ENCODE measurements at places on chromosomes 7 and 10.

- no peak for DNase-seq
These were observed 1.2 kb upstream of the IDI1 start for GRCh38 chr10:1050145-1050544.

DNA sequence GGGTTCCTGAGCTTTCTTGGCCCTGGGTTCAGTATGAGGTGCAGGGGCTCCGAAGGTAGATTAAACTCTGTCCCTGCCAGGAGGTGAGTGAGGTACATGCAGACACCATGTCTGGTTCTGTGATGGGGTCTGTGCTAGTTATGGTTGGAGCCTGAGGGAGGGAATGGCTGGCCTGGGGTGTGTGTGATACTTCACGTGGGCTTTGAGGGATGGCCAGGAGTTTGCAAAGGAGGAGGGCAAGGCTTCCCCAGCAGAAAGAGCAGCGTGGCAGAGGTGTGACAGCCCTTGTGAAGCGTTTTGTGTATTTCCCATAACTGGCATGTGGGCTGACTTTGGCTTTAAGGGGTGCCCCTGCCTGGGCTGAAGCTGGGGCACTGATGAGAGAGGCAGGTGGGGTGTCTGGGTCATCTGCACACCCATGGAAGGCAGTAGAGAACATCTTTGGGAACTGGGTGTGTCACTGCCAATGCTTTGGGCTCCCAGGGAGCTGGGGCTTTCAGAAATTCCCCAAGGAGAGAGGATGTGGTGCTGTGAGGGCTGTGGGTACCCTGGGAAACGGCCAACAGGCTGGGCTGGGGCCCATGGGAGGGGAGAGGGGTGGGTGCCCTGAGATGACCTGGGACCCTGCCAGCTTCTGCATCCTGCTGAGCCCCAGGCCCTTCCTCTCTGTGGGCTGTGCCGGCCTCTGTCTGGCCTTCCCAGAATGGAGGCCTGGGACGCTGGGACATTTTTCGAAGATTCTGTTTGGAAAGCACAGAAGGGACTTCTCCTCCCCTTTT, 4.6 kb downstream of the PALD1 start:
- no peak for DNase-seq

DNA sequence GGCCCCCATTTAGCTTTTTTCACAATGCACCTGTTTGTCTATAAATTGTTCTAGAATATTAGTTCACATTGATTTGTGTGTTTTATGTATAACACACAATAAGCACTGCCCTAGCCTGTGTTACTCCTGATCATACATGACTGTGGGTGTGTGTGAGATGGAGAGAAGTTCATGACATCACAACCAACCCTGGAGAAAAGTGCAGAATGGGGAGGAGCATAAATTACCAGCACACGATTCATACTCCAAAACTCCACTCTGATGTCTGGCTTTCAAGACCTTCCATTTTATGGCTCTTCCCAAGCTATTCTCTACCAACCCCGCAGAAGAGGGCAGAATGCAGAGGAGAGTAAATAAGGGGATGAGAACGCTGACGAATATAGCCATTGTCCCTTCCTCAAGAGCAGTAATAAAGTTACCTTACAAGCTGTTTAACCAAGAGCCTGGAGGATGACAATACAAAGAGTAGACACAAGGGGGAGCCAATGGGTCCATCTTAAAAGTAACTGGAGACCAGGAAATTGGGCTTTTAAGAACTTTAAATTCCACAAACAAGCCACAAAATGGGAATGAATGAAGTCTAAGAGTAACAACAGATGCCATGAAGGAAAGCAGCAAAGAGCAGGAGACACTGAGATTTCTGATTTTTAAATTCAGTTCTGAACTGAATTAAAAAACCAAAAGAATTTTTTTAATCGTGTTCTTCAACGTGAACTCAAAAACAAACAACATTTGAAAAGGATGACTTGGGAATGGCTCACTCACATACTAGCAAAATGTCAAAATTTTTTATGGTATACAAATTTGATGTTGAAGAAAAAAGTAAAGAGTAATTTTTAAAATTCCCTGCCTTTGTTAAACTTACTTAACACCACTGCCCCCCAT, 159.6 kb downstream of the PARD3 start:
- no peak for DNase-seq

DNA sequence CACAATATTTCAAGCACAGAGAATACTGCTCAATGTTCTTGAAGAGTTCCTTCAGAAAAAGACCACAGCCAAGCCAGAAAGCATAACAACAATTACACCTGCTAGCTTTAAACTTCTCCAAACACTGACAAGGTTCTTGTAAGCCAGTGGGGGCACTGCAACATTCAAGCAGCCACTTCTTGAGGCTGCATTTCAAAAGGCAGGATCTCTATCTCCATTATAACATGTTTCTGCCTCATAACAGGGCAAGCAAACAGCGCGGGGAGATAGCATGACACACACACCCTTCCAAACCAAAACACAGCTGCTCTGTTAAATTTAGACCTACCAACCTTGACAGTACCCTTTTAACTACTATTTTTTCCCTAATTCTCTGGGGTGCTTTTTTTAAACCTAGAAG, 30.8 kb downstream of the CHCHD3 start:
- DNase-seq: no peak

GRCh38 chr10:30686708-30687107, 57.2 kb upstream of the LYZL2 start:
- no peak for DNase-seq

DNA sequence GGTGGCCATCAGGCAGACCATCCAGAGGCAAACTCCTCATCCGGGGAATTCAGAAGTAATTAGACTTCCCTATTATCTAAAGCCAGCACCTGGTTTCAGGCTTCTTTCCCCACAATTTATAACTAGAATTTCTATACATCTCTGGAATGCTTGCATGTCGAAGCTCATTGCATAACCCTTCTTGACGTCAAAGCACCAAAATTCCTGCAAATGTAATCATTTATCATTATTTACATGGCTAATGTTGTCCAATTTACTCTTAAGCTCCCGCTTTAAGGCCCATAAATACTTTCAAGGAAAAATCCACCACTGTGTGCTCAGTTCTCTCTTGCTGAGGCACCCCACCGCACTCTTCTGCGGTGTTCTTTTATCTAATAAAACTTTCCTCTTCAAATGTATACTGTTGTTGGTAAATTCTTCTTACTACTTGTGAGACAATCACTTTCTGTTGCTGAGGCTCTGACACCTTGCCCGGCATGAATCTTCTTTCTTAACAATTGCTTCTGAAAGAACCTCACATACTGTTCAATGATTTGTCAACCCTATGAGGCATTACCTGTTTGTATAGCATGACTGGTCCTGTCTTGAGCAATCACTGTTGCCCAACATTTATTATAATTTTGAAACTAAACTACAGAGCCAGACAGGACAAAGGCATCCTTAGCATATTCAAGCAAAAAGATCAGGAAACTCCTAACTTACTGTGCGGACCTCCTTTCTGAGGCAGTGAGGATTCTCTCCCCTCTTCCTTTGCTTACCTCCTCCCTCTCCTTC, 17.4 kb upstream of the GPR141 start:
- no peak for DNase-seq

GRCh38 chr10:104254493-104255310, at the start of gene GSTO1:
TSS of gene GSTO1 (plus strand) at chr10:104254892. CDS start at chr10:104254929, 37 bp downstream.
- DNase-seq: peak; percentile 88

DNA sequence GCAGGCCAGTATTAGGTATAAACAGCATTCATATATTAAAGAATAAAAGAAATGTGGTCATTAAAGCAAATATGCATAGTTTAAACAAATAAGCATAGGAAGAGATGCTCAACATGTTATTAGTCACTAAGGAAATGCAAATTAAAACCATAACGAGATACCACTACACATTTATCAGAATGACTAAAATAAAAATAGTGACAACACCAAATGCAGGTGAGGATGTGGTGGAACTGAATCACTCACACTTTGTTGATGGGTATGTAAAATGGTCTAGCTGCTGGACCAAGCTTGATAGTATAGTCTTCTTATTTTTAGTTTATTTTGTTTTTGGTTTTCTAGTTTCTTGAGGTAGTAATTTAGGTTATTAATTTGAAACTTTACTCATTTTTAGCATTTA, 242.9 kb downstream of the HGF start:
- no peak for DNase-seq

DNA sequence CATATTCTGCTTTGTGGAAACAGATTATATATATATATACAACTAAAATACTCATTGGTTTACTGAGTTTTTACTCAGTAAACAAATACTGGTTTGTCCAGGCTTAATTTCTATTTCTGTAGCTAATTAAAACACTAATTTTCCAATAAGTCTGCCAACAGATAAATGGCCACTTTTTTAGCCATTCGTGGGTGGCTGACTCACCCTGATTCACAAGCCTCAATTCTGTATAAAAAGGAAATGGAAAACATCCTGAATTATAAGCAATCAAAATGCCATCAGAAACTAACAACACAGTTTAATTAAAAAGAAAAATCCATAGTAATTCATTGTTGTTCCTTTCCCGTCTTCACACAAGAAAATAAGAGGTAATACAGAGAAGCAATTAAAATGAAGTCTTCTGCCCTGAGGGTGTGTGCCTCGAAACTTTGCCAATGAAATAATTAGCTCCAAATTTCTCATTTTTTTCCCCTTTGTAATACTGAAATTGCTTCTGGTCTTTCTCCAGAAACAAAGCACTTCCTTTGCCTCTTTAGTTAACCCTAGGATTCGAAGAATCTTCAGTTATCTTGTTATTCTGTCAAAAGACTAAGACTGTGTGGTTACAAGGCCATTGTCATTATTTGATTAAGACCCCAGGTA, 118.7 kb upstream of the PTN start:
- DNase-seq: no peak

GRCh38 chr10:121624836-121625486, 26.7 kb upstream of the FGFR2 start:
- DNase-seq: no peak

Data from sciatic nerve (tissue), 2 donors.